ENCODE measurements at places on chromosomes 1 and 21.

- DNase-seq, result no peak
These were observed 23.6 kb downstream of the VAMP4 start for GRCh38 chr1:171718216-171718615.

- no peak for DNase-seq
These were observed 78.7 kb upstream of the TSPAN2 start for GRCh38 chr1:115168026-115168425.

- DNase-seq, result no peak
These were observed 5.7 kb upstream of the SVBP start for GRCh38 chr1:42822800-42823392.

GRCh38 chr1:30658014-30658336 lies 65.4 kb downstream of the MATN1 start:
- no peak for DNase-seq

GRCh38 chr1:211559222-211560010 lies 19.5 kb downstream of the SLC30A1 start:
- no peak for DNase-seq

DNA sequence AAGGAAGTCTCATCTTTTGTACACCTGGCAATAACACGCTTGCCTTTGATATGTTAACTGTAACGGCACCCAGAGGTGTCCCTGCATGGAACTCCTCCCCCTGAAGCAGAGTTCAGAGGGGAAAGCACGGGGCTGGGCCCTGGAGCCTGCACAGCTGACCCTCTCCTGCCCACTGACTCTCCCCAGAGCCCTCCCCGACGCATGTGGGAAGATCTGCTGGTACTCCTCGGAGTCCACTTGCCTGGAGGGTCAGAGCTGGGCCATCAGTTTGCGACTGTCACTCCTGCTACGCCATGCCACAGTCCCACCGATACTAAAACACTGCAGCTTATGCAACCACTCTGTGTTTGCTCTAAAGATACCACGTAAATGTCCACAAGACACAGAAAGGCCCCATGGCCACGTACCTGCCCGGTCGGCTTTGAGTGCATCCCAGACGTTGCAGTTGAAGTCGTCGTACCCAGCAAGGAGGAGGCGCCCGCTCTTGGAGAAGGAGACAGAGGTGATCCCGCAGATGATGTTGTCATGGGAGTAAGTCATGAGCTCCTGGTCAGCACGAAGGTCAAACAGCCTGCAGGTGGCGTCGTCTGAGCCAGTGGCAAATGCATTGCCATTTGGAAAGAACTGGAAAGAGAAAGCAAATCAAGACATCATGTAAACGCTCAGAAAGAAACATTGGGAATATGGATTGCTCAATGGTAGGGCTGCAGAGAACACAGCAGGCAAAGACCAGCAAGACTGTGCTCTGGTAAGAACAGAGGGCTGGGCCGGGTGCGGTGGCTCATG lies 10.6 kb upstream of the NADK start:
- no peak for DNase-seq

GRCh38 chr1:225462429-225462713 lies 34.5 kb upstream of the LBR start:
- DNase-seq, result no peak

GRCh38 chr1:230005040-230005439 lies 62.0 kb upstream of the GALNT2 start:
- DNase-seq, result no peak

- DNase-seq, result no peak
These were observed 82.9 kb downstream of the ITPKB start for GRCh38 chr1:226656201-226656600.

- DNase-seq, result no peak
These were observed 21.8 kb downstream of the MMEL1 start for GRCh38 chr1:2611031-2611501.

- no peak for DNase-seq
These were observed 209.5 kb downstream of the RPS6KC1 start for GRCh38 chr1:213260311-213261075.

DNA sequence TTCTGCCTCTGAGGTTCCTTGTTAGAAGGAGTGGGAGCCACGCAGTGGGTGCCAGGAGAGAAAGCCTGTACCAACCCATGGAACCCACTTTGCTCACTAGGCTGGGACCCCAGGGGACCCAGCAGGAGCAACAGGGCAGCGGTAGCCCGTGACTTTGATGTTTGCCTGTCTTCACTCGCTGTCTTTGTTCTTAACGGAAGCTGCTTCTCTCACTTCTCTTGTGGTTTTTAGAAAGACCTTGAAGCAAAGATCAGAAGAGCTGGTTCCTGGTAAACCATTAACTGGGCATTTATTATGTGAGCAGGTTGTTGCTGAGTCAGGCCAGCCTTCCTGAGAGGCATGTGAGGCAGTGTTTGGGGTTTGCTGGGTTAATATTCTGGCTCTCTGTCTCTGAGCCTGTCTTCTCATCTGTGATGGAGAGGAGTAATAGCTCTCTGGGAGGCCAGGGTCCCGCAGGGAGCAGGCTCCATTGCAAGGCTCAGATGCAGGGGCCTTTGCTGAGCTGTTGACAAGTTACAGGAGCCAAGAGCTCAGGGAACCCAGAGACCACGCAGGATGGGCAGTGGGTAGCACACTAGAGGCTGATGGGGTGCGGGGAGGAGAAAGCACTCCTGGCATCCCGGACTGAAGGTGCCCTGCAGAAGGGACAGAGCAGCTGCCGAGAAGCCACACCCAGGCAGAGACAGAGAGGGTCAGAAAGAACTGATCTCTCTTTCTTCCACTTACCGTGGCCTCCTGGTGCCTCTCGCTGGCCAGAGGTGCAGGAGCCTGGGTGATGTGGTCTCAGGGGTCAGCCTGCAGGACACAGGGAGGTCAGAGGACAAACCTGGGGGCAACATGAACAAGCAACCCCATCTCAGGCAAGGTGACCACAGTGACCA lies 367.5 kb upstream of the C1orf174 start:
- DNase-seq, result no peak

GRCh38 chr1:7341145-7341905 lies 429.8 kb upstream of the VAMP3 start:
- no peak for DNase-seq

DNA sequence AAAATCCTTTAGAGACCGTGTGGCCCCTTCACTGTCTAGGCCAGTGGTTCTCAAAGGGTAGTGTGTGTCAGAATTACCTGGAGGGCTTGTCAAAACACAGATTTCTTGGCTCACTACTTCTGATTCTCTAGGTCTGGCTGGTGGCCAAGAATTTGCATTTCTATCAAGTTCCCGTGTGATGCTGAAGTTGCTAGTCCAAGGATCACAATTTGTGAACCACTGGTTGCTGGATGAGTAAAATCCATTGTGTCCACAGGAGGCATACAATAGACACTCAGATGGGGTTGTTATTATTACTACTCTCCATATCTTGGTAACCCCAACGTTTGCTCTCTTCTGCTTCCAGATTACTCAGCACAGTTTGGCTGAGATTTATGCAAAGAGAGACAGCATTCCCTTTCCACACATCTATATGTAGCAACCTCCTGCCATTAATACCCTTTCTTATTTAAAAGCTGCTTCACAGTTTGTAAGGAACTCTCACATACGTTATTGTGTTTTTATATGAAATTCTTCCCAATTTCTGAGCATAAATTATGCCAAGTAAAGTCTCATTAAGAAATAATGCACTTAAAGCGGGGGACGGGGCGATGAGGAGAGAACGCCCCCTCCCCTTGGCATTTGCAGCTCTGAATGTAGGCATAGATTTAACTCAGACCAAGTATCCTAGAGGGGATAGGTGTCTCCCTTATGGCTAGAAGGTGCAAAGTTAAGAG lies 720 bp upstream of the TMCC2 start:
- peak; percentile 81 for DNase-seq

- DNase-seq, result no peak
These were observed 834.0 kb downstream of the USP25 start for GRCh38 chr21:16563795-16564194.

DNA sequence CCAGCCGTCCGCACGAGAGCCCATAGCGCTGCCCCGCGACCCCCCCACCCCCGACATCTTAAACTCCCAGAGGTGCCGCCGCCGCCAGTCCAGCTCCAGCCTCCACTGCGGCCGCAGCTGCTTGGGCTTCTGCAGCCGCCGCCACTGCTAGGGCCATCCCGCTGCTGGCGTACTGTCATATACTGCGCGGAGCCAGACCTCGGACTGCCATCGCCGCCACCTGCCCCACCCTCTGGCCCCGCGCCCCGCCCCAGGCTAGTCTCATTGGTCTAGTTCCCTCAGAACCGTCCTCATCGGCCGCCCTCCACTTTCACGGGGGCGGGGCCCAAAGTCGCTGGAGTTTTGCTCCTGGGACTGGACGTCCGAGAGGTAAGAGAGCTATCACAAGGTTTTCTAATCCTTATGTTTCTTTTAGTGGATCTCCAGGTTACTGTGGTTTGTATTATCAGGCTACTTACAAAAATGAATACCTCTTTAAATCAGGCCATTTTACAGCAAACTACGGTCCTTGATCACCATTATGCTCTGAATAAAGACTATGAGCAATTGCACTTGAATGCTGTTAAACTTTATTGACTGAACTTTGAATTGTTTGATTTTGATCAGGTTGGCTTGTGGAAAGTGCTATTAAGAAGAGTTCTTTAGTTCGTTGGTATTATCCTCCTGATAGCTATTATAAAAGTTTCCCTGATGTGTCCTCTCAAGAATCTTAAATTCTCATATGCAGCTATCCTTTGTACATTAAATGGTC lies 2.8 kb upstream of the CD1D start:
- peak; percentile 40 for DNase-seq

- no peak for DNase-seq
These were observed 48.6 kb downstream of the GLIS1 start for GRCh38 chr1:53690411-53690810.

- no peak for DNase-seq
These were observed 8.5 kb downstream of the CGN start for GRCh38 chr1:151519667-151520066.

GRCh38 chr1:58718435-58718834 lies 18.6 kb upstream of the MYSM1 start:
- no peak for DNase-seq

DNA sequence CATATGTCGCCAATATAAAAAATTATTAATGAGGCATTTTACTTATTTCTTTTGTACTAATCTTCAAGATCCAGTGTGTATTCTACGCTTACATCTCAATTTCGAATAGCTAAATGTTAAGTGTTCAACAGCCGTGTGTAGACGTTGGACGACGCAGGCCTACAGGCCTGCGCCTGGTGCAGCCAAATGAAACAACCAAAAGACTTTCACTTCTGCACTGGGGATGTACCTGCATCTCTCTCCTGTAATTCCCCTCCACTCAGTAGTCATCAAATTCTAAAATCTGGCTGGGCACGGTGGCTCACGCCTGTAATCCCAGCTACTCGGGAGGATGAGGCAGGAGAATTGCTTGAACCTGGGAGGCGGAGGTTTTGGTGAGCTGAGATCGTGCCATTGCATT lies 76.8 kb upstream of the HNRNPU start:
- no peak for DNase-seq

- no peak for DNase-seq
These were observed 48.4 kb upstream of the RAP1A start for GRCh38 chr1:111571239-111571638.

DNA sequence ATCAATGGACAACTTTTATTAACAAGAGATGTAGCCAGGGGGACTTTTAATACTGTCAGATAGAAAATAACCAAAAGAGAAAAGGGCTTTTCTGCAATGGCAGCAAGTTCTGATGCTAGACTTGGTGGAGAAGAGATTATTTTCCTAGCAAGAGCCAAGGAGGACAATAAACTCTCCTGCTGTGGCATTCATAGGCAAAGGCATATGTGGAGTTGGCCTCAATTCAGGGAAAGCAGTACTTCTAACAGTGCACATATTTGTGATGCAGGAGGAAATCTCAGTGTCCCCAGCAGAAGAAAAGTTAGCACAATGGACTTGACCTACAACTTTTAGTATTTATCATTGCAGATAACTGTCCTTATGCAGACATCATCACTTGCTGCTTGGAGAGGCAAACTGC lies 75.1 kb upstream of the GRIK1 start:
- no peak for DNase-seq

DNA sequence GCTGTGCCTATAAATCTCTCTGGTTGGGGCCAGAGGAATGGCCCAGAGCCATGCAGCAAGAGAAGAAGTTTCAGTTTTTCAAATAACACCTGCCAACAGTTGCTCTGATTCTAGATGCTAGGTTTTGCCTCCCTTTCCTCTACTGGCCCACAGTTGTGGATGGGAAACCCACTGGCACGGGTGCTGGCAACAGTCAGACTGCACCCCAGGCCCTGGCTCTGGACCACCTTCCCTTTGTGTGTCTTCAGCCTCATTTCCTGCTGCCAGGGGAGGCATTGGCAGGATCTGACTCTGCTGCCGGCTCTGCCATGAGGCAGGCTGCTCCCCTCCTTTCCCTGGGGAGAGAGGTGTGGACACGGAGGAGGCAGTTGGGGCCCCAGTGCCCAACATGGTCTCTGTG lies 142.0 kb downstream of the IGSF21 start:
- DNase-seq, result no peak

- DNase-seq, result no peak
These were observed 100.3 kb downstream of the UCHL5 start for GRCh38 chr1:192958871-192959270.

DNA sequence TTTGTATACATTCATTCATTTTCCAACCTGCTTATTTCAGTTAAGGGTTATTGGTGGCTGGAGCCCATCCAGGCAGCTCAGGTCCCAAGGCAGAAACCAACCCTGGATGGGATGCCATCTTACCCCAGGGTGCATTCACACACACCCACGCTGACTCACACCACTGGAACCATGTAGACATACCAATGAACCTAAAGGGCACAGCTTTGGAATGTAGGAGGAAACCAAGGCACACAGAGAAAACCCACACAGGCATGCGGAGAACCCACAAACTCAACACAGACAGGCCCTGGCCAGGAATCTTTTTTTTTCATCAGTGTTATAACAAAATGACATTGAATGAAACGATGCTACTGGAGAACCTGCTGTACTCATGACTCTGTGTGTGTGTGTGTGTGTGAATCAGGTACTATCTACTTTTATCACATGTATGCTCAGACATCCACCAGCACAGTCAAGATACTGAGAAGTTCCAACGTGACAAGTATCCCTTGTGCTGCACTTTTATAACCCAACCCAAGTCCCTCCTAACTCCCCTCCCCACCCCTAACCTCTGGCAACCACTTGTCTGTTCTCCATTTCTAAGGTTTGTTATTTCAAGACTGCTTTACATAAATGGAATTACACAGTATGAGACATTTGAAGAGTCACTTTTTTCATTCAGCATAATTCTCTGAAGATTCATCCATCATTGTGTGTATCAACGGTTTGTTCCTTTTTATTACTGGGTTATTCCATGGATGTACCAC lies 286.8 kb upstream of the PLD5 start:
- no peak for DNase-seq

DNA sequence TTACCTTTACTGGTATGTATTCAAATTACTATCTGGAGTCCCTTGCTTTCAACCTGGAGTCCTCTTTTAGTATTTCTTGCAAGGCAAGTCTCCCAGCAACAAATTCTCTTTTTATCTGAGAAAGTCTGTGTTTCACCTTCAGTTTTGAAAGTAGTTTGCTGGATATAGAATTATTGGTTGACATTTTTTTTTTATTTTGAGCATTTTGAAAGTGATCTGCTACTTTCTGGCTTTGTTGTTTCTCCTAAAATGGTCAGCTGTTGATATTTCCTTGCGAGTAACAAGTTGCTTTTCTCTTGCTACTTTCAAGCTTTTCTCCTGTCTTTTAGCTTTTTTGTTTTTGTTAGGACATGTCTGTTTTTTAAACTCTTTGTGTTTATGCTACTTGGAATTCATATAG lies 126.1 kb downstream of the TRIM33 start:
- no peak for DNase-seq
